ENCODE measurements at places on chromosomes 2 and 18. TPM values are rescaled to one million over a fixed set of nuclear protein-coding genes. Genes with fewer than 3 reads are reported as not detected.

- no peak for DNase-seq
Observed at GRCh38 chr18:75140296-75140695, 68.6 kb downstream of the PTGR3 start.

NR4A2 gene
- 1.7 TPM for total RNA-seq

GRCh38 chr2:230866756-230867523 is 2.2 kb downstream of the ITM2C start:
- DNase-seq = no peak

DNA sequence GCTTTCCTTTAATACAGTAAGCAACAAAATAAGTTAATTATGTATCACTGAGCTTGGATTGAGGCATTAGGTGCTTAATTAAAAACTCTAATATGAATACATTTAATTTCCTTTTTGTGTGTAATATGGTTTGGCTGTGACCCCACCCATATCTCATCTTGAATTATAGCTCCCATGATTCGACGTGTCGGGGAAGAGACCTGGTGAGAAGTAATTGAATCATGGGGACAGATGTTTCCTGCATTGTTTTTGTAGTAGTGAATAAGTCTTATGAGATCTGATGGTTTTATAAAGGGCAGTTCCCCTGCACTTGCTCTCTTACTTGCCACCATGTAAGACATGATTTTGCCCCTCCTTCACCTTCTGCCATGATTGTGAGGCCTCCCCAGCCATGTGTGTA is 325.4 kb upstream of the CDH7 start:
- no peak for DNase-seq

DNA sequence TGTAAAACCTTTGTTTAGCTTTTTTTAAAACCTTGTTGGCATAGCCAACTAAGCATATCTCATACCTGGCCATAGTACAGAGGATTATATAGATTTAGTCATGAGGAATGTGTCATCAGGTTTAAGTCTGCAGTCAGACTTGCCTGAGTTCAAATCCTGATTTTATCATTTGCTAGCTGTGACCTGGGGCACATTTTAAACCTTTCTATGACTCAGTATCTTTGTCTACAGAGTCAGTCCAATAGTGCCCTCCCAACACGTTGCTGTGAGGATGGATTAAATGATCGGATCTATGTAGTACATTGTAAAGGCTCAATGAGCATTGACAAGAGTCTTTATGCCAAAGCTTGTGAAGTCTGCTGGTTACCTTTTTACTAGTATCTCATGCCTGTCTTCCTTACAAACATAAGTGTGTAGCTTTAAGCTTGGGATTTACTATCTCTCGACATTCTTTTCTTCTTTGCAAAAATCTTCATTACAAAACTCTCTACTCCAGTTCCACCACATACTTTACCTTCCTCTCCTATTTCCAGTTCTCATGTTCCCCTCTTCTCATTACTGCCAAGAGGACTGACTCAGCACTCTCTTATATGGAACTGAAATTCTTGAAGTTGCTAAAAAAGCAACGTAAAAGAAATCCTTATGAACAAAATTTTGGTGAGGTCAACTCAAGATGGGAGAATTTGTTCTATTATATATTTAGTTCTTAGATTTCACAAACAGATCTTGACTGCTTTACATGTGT is 68.1 kb upstream of the RBMS1 start:
- DNase-seq = peak; percentile 5

GRCh38 chr2:236161531-236161930 is 6.7 kb downstream of the GBX2 start:
- DNase-seq = no peak

KATNAL2 gene
- 4.4 TPM for total RNA-seq

DNA sequence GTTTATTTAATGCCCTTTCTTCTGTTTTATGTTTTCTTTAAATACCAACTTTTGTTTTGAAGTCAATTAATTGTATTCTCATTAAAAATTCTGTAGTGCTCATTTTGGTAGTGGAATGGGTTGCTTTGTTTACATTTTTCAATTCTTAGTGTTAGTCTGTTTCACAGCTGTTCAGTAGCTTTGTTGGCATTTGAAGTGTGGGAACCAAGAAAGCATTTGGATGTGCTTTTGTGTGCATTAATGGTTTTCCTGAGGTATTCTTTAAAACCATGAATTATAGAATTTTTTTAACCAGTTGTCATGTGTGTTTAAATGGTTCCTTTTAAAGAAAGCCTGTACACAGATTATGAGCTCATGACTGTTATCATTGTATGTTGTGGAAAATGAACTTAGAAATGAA is 19.7 kb downstream of the MIB1 start:
- no peak for DNase-seq

DNA sequence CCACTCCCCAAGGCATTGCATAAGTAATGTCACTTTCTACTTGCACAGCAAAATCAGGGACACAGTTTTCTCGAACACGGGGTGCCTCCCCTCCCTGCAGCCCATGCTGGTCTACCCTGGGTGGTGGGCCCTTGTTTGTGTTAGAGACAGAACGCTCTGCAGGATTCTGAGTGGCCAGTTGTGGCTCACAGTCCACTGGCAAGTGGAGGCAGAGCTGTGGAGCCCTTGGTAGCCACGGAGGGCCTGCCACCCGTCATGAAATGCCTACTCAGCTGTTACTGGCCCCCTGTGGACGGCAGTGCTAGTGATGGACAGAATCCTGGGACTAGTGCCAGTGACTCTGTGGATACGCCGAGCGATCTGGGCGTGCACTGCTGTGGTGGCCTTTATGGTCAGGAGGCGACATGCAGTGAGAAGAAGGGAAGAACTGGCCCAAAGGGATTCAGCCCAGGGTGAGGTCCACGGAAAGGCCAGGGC is 54.0 kb upstream of the TXNDC2 start:
- DNase-seq = no peak

DNA sequence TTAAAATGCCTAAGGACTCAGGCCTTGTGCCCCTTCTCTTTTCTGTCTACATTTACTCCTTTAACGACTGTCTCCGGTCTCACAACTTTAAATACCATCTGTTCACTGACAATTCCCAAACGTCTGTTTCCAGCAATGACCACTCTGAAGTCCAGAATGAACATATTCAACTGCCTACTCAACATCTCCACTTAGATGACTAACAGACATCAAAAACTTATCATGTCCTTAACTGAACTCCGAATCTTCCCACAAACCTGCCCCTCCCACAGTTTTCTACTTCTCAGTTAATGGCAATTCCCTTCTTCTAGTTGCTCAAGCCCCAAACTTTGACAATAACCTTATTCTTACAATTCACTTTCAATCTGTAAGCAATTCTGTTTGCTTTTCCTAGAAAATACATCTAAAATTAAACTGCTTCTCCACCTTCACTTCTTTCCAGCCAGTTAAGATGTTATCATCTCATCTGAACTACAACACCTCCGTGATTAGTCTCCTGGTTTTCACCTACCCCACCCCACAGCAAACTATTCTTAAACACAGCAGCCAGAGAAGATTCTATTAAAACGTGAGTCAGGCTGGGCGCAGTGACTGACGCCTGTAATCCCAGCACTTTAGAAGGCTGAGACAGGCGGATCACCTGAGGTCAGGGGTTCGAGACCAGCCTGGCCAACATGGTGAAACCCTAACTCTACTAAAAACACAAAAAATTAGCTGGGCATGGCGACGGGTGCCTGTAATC is 2.8 kb downstream of the C1D start:
- DNase-seq = no peak

CDK15 gene
- total RNA-seq = 4.0 TPM

DNA sequence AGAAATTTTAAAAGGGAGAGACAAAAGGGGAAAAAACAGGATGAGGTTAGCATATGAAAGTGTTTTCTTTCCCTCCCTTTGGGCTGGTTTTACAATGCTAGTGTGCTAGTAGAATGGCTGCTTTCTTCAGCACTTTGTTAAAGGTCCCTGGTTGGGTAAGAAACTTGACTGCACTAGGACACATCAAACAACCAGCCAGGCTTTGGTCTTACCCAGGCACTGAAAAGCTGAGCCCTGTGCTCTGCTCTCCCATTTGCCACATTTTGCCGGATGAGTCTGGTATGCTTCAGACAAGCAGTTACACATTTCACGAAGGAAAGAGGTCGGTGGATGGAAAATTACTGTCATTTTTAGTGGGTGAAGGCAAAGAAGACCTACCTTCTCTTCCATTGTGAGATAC is 242.0 kb downstream of the DPP10 start:
- no peak for DNase-seq

All from hepatocyte (in vitro differentiated cells).